ENCODE measurements at places on chromosomes 5 and 9.

- no peak for DNase-seq
Measured at GRCh38 chr5:169950333-169950732, 30.0 kb downstream of the INSYN2B start.

DNA sequence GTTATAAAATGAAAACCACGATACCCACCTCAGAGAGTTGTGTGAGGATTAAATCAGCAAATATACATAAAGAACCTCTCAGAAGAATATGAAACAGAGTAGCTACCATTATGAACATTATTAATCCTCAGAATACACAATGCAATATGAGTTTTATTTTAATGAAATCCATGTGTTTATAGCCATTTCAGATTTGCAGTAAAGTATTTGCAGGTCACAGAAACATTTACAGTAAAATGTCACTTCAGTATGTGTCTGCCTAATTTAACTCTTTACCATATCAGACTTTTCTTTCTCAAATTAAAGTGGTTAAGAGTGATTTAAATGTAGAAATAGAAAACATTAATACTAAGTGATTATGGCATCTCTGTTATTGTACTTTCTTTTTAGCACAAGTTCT lies 365.2 kb upstream of the MPDZ start:
- DNase-seq: no peak

DNA sequence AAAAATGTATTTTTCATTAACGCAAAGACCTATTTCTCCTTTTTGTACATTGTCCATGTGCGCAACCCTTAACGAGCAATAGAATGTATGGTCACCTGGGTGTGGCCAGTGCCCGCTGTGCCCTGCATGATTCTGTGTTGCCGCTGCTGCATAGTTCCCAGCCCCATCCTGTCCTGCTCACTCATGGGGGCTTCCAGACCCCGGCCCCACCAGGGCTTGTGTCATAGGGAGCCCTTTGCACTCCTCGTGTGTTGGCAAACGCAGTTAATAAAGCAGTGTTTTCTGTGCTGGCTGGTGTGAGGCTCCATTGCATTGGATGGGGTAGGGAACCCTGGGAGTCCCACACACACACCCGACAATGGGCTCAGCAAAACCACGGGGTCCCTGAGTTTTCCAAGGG lies 49.7 kb downstream of the SAR1B start:
- peak; percentile 57 for DNase-seq

DNA sequence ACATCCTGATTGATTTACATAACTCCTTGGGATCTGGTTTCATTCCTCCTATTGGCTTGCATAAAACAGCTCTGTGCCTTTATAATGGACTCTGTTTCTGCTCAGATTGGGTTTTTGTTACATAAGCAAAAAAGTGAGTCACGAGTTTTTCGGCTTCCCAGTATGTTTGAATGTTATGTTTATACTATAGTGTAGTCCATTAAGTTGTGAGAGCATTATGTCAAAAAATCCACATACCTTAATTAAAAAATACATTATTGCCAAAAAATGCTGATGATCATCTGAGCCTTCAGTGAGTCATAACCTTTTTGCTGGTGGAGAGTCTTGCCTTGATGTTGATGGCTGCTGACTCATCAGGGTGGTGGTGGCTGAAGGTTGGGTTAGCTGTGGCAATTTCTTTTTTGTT lies 144.6 kb downstream of the CCDC171 start:
- no peak for DNase-seq

DNA sequence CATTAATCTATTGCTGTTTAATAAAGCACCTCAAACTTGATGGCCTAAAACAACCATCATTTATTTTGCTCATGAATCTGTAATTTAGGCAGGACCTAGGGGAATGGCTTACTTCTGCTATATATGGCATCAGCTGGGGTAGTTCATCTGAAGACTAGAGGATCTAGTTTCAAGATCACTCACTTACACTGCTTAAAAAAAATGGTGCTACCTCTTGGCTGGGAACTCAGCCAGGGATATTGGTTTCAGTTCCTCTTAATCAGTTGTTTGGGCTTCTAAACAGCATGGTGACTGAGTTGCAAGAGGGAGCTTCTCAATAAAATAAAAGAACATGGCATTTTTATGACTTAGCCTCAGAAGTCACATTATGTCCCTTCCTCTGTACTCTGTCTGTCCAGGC lies 142.0 kb downstream of the FAM114A2 start:
- no peak for DNase-seq

GRCh38 chr5:116436674-116437350 lies 137.8 kb downstream of the SEMA6A start:
- no peak for DNase-seq

DNA sequence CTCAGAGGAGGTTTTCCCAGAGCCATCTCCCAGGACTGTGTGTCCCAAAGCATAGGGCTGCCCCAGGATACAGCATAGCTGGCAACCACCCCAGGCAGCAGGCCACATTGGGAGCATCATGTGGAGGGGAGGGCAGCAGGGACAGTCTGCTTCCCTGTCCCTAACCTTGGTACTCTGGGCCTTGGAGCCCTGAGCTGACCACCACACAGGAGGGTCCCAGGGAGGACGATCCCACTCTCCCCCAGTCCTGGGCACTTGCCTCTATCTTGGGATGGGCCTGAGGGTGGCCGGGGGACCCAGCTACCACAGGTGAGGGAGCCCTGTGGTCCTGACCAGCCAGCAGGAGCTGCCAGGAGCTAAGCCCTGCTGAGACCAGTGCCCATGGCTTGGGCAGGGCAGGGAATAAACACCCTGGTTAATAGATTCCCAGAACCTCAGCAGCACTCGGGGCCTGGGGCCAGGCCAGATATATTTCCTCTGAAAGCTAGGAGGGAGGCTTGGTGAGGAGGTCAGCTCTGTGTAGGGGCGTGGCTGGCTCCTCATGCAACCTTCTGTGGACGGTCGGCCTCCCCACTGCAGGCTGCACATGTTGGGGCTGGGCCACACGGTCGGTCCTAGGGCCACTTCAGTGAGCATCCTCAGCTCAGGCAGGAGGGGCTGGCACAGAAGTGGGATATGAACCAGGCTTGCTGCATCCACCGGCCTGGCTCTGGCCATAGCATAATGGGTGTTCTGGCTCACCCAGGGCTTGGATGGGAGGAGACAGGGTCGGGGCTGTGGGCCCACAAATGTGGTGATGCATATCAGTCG lies 4.2 kb downstream of the NINJ1 start:
- peak; percentile 69 for DNase-seq

DNA sequence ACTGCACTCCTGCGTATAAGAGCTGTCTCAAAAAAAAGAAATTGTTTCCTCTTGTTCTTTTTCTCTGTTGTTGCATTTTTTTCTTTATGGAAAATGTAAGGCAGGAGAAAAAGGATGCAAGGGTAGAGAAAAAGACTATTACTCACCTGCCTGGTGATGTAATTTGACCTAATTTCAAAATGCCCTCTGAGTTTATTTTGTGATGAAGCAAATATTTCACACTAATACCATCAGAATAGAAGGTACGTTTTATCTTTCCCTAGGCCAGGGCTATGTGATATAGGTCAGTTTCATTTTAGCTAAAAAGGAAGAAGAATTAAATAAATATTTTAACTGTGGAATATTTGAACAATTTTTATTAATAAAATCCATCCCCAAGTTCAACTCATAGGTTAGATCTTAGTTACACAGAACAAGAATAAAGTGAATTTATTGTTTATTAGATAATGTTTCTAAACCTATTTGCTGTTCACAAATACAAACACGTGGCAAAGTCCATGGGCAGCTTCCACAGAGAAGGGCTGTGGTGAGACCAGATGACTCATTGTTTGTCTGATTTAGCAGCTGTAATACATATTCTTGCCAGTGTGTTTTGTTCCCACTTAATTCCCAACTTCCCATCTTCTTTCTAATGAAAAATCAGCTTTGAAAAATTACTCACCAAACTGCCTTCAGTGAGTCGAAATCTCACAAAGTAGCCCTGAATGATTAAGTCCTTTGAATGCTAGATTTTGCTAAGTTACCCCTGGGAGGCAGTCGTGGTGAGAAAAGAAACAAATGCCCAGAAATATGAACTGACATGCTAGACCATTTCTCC lies 52.8 kb upstream of the CCDC112 start:
- DNase-seq: no peak

GRCh38 chr9:618478-618877 lies 223.0 kb upstream of the DMRT1 start:
- no peak for DNase-seq

DNA sequence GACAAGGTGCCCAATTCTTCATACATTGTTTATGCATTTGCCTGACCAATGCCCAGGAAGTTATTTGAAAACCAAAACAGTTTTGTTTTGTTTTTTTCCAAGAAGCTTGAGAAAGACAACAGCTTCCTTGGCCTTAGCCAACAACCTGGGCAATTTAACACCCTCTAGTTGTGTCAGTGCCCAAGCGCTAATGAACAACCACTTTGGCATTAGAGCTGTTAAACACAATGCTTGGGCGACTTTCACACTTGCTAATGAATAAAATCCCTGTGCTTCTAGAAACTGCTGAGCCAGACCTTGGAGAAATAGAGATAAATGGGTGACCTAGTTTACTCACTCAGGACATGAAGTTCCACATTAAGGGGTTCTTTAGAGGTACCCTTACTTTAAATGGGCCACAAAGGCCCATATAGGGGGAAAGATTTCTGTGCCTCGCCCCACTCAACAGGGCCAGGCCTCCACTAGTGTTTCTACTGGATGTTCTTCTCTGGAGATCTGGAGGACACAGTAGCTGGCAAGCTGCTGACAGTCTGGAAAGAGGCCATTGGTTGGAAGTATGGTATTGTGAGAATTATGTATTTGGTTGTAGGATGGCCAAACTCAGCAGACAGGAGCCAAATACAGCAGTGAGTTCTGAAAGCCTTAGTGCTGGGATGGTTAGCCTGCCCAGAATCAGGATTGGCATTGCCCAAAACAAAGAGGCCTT lies 179.8 kb downstream of the DOCK8 start:
- DNase-seq: no peak

GRCh38 chr5:67014957-67015400 lies 181.6 kb downstream of the CD180 start:
- DNase-seq: no peak

DNA sequence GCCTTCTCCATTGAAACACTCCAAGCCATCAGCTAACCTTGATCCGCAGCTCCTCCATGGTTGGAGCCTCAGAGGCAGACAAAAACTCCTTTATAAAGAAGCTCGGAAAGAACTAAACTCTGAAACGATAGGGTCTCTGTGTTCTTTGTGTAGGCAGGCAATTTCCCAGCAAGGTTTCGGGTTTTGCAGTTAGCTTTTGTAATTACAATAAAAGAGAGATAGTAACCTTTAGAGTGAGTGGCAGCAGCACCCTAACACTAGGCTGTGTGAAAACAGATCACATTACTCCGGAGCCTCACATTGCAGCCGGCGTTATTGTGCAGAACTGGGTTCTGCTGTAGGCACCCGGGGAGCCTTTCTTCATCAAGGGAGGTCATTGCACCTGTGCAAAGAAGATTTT lies 115.8 kb upstream of the MAP3K1 start:
- DNase-seq: no peak

DNA sequence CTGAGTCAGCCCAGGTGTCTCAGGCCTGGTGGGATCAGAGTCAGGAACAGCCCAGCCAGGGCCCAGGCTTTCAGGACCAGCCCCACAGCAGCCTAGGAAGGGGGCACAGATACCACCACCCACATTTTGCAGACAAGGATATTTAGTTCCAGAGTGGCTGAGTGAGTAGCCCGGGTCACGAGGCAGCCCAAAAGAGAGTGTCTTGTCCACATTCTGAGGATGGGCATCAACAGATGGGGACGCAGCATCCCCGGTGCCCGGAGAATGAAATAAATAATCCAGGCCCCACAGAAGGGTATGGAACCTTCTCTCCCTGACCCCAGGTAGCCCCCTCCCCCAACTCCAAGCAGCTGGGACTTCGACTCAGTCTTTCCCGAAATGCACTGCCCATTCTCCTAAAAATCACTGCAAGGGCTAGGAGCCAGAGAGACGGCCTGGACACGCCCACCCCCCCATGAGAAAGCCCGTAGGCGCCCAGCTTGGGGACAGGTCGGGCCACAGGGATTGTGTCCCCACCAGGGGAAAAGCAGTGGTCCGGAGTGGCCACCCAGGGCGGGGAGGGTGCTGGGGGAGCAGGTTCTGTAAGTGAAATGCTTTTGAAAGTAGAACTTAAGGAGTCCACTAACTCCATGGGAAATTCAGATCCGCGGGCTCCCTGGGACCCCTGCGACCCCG lies 6.9 kb downstream of the LHX3 start:
- no peak for DNase-seq

DNA sequence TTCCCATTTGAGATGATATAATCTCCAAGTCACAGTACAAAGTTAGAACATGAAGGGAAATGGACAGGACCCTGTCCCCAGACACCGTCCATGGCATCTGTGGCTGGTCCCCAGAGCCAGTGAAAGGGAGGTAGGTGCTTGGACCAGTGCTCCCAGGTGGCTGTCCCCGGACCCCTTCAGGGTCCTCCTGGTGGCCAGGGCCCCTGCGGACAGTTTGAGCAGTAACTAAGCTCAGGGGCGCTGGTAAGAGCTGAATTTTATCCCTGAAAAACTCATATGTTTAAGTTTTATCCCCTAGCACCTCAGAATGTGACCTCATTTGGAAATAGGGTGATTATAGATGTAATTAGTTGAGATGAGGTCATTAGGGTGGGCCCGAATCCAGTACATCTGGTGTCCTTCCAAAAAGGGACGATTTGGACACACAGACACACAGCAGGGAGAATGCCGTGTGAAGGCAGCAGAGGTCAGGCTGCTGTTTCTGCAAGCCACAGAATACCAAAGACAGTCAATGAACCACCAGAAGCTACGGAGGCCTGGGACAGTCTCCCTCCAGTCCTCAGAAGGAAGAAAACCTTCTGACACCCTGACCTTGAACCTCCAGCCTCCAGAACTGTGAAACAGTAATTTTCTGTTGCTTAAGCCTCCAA lies 185.0 kb downstream of the ATPSCKMT start:
- peak; percentile 56 for DNase-seq

- no peak for DNase-seq
Measured at GRCh38 chr5:111997308-111997707, 240.3 kb upstream of the NREP start.

DNA sequence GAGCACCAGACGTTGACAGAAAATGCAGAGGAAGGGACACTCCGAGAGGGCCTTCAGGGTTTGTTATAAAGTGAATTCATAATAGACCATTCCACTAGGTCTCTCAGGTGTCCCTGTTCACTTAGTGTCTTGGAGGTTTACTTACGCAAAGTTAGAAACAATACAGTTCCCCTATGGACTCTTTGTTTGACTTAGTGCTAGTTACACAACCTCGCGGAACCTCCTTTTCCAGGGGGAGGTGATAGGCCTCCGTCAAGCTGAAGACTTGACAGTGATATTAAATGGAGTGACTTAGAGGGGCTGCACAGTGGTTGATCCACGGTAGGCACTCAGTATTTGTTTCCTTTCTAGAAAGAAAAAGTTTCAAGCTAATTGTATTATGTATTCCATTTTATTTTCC lies 1.3 kb downstream of the CCT5 start:
- DNase-seq: no peak

DNA sequence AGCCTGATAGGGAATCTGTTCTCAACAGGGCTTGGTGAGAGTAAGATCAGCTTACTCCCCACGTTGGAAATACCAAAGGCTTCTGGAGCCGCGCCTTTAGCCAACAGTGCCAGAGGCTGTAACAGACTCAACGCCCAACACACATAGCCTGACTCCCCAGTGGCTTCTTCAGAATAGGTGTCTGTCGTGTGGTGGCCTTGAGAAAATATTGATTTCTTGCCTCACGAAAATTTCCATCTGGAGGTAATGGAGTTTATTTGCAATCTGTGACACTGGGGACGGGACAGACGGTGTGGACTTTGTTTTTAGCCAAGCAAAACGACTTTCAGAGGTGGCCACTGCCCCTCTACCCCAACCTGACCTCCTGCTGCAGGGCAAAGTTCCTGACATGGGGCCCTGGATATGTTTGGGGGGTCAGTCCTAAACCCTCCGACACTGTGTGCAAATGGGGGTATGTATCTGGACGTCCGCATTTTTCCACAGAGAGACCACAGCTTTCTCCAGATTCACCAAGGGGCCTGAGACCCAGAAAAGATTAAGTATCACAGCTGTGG lies 189.3 kb downstream of the CDK5RAP2 start:
- DNase-seq: no peak

Measured in coronary artery (tissue), 2 donors.